ENCODE measurements at places on chromosomes 7 and 10.

- no peak for DNase-seq
Observed at GRCh38 chr7:17506095-17506494, 207.6 kb downstream of the AHR start.

GRCh38 chr7:101620395-101620794 is 8.7 kb downstream of the MYL10 start:
- no peak for DNase-seq

- no peak for DNase-seq
Observed at GRCh38 chr10:87865241-87865881, 1.9 kb downstream of the PTEN start.

GRCh38 chr7:87506246-87507180 is 31.0 kb upstream of the ABCB4 start:
- no peak for DNase-seq

DNA sequence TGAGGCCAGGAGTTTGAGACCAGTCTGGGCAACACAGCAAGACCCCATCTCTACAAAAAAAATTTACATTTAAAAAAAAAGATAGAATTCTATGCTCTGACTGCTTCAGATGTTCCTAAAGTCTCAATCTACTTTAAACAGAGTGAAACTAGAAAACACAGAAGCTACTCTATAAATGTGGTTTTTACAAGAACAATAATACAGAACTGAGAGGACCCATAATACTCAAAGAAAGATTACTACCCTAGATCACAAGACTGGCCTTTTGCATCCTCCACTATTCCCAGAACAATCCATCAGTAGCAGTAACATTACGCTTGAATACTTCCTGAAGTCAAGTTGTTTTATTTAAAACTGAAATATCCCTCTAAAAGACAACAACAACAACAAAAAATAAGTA is 119.4 kb downstream of the ZFAND4 start:
- DNase-seq: no peak

- no peak for DNase-seq
Observed at GRCh38 chr7:140060788-140061606, 1.8 kb downstream of the PARP12 start.

- DNase-seq: no peak
Observed at GRCh38 chr7:31875424-31875823, 188.4 kb downstream of the PPP1R17 start.

GRCh38 chr10:84194424-84195043 is at the start of gene CDHR1:
Gene CDHR1 (plus strand): TSS chr10:84194537. CDS start chr10:84194761, 224 bp downstream.
- no peak for DNase-seq

DNA sequence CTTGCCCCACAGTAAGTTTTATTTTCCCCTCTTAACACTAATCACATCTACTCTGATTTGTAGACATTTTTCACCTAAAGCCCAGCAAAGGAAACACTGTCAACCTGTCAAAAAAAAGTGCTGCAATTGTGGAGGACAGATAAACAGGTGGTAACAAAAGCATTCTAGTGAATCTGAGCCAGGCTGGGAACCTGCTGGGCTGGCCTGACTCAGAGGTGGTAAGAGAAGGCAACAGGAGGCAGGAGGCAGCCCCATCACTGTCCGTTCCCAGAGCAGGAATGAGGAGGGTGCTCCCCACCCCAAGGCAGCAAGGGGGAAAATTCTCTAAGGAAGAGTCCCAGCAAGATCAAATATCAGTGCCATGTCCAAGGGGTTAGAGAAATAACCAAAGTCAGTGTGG is 19.5 kb upstream of the HERPUD2 start:
- no peak for DNase-seq

- no peak for DNase-seq
Observed at GRCh38 chr10:8987712-8988111, 933.2 kb downstream of the GATA3 start.

DNA sequence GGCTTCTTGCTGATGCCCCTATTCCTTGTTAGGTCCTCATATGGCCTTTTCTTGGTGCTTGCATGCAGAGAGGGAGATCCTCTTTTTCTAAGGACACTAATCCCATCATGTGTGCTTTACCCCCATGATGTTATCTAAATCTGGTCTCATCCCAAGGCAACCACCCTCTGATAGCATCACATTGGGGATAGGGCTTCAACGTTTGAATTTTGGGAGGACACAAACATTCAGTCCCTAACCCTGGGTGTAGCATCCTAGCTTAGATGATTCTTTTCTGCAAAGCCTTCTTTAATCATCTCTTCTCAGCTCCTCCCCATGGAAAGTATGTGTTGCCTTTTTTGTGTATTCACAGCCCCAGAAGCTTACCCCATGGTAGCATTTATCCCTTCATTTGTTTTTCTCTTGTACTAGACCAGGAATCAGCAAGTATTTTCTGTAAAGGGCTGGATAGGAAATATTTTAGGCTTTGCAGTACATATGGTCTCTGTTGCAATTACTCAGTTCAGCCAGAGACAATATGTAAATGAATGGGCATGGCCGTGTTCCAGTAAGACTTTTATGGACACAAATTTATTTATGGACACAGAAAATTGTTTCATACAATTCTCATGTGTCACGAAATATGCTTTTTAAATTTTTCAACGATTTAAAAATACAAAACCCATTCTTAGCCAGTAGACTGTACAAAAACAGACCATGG is 101.5 kb upstream of the CSTF2T start:
- no peak for DNase-seq

- DNase-seq: no peak
Observed at GRCh38 chr7:28018020-28018419, 162.6 kb downstream of the JAZF1 start.

GRCh38 chr7:106570948-106571418 is 90.0 kb downstream of the CCDC71L start:
- DNase-seq: no peak

- no peak for DNase-seq
Observed at GRCh38 chr7:43669286-43670081, 59.8 kb downstream of the COA1 start.

DNA sequence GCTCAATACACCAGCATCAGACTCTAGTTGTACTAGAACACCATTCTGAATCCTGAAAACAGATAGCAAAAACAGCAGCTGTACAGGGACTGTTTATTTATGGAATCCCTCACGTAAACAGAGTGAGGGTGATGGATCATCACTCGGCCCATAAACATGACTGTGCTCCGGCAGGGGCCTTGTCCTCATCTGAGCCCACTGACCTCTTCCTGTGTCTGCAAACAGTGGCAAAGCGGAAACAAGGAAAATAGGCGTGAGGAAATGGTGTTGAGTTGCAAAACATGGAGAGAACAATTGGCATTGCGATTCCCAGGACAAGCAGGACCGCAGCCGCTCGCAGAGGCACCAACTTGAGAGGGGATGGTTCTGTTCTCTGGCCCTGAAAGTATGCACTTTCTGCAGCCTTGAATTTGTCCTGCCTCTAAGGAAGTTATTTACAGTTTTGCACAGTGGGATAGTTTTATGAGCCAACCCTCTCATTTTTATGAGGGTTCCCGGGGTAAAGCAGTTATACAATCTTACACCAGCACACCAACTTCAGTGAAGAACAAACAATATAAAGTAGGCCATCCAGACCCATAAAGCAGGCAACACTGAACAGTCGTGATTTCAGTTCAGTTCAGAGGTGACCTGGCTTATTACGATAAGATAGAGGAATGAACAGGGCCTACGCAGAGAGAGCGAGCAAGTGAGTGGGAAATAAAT is 248.0 kb upstream of the FZD8 start:
- DNase-seq: no peak

DNA sequence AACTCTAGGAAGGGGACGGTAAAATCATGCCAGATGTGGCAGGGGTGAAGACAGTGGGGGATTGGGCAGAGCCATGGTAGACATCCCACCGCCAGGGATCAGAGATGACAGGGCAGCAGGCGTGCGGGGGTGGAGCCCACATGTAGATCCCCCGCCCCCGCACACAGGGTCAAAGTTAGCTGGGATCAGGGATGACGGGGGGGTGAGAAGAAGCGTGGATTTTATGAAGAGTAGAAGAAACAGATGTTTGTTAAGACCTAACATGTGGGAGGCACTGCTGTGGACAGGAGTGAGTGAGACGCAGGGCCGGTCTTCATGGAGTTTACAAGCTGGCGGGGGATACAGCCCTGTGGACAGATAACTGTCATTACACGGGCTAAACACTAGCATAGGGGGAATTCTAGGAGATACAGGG is 154.0 kb upstream of the KLF14 start:
- DNase-seq: no peak

- no peak for DNase-seq
Observed at GRCh38 chr7:74173491-74173865, 678 bp upstream of the EIF4H start.

DNA sequence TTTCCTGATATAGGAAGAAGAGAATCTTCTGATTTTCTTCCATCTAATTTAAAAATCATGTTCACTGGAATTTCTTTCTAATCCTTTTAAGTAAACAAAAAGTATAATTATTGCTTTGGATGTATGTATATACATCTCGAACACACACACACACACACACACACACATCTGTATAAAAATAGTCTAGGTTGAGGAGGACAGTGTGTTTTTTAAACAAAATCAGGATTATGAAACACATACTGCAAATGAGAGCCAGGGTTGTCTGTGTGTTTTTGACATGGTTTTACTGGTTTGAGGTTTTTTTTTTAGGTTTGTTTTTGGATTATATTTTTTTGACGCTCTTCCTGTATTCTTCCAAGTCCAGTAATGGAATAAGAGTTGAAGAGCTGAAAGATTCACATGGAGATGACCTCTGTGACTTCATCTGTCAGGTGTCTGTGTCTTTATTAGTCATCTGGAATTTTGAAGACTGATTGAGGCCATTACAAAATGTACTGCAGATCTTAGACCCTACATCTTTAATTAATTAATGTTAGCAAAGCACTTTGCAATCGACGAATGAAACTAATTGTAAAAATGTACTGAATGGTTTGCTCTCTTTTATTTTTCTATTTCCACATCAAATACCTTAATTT is 237.1 kb downstream of the SUGCT start:
- DNase-seq: no peak

GRCh38 chr7:125173571-125173970 is 243.9 kb upstream of the POT1 start:
- DNase-seq: no peak

GRCh38 chr10:111974325-111974724 is 209.2 kb downstream of the GPAM start:
- DNase-seq: no peak

GRCh38 chr10:1451362-1451888 is 285.9 kb downstream of the ADARB2 start:
- no peak for DNase-seq

DNA sequence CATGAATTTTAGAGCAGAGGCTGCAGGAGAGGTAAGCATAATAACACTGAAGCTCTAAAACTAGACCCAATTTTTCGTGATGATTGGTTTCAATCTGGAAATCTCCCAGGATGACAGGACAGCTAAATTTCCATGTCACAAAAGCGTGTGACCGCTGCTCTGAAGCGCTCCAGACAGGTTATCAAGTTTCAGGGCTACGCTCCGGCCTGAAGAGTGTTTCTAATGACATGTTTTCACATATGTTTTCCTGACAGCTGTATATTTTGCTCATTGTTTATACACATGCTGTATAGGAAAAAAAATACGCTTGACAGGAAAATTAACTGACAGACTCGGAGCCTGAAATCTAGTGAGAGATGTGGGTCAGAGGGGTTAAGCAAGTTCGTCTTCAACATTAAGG is 219.8 kb upstream of the BMPER start:
- no peak for DNase-seq

DNA sequence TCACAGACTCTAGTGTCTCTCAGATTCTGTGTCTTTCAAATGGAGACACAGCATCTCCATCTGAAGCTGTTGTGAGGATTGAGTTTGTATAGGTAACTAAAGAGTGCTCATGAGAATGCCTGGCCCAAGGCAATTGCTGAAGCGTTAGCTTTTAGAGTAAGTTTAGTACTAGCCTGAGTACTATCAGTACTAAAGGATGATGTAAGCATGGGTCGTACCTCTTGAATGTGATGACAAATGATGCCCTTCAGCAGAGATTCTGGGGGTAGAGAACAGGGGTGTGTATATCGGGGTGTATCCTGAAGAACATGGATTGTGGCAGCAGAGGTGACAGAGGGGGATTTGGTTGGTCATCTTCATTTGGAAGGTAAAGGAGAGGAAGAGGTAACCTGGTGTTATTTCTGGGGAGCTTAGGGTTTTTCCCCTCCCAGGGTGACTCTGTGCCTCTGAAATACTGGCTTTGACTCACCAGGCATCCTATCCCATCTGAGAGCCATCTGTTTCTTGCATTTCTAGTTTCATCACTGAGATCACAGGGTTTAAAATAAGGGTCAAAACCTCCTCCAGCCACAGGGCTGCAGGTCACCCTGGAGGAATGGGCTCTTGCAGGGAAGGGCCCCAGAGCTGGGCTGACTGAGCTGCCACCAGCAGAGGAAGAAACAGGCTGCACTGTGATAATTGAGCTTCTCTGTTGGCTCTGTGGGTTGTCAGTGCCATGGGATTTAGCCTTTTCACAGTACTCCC is 756.0 kb downstream of the KCNMA1 start:
- no peak for DNase-seq

- no peak for DNase-seq
Observed at GRCh38 chr10:109727436-109727835, 195.9 kb downstream of the XPNPEP1 start.

- no peak for DNase-seq
Observed at GRCh38 chr10:122210481-122211265, 60.4 kb upstream of the BTBD16 start.

DNA sequence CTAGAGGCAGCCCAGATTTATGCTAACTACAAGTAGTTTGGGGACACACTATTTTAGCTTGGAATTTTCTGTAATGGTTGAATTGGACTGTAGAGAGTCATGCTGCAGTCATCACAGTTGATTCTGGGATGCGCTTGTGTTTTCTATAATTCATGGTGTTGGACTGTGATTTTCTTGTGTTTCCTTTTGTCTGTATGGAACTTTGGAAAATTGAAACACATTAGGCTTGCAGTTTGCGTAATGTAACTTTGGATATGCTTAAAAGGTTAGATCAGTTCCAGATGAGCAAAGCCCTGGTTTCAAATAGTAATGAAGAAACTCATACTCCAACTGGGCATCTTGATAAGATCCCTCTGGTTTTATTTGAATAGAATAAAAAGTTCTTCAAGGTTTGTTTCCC is 502.2 kb downstream of the ARL4A start:
- DNase-seq: no peak

GRCh38 chr10:86339226-86339865 is 27.2 kb downstream of the GRID1 start:
- DNase-seq: no peak

All from cortex of kidney (tissue), 1 donor.